ENCODE measurements at places on chromosomes 3 and 15.

- DNase-seq = no peak
Measured at GRCh38 chr15:69629631-69630161, 177.1 kb downstream of the RPLP1 start.

- DNase-seq = no peak
Measured at GRCh38 chr3:77038930-77039605, 831 bp upstream of the ROBO2 start.

DNA sequence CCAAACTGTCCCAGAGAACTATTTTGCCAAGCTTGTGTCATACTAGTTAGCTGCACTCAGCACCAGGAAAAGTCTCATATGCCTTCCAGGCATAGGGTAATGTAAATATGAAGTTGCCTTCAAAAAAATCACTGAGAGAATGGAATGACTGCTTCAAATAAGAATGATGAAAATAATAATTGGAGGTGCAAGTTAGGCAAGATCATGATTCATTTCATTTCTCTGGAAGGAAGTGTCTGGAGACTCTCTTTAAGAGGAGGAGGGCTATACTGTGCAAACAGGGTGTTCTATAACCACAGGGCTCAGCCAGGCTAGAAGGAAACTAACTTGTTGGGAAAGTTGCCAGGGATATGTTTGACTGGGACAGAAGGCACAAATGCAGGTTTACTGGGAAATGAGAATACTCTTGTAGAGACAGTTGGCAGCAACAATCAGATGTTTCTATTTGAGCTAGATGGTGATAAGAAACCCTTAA lies 4.3 kb downstream of the SIDT1 start:
- DNase-seq = no peak

DNA sequence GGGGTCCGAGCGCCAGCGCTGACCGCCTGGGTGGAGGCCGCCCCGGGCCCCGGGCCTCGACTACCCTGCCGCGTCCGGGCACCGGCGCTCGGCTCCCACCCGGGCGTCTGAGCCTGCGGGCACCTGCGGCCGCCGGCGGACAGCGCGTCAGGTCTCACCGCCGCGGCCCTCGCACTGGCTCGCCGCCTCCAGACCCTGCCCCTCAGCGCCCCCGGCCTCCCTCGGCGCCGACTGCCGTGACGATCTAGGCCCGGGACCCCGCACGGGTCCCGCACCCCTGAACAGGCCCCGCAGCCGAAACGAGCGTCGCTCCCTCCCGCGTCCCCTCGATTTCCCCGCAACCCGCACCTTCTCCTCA lies 297 bp downstream of the PRC1 start:
- no peak for DNase-seq

DNA sequence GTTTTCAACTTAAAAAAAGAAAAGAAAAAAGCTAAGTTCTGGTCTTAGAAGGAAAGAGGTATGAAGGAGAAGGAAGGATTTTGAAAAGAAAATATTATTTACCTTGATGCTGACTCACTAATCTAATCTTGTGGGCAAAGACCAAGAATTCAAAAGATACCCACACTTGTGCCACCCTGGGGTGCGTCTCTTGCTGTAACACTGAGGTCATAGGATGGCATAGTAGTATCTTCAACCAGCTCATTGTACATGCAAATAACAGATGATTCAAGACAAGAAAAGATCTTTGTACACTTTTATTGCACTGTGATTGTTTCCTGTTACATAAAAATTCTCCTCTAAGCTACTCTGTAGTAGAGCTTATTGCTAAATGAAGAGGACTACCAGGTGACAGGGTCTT lies 17.3 kb downstream of the PLS1 start:
- DNase-seq = no peak

DNA sequence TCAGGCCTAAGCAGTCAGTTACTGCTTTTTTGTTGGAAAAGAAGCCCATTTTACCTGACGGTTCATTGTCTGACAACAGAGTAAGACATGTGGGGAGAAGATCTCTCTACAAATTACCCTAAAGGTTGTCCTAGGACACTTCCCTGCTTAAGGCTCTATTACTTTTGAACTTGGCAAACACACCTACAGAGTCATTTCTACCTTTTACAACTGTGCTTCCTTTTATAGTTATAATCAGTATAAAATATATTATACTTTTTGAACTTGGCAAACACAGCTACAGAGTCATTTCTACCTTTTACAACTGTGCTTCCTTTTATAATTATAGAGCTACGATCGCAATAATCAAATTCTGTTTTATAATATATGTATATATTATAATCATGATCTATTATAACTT lies 215.0 kb downstream of the TPRG1 start:
- DNase-seq = no peak

DNA sequence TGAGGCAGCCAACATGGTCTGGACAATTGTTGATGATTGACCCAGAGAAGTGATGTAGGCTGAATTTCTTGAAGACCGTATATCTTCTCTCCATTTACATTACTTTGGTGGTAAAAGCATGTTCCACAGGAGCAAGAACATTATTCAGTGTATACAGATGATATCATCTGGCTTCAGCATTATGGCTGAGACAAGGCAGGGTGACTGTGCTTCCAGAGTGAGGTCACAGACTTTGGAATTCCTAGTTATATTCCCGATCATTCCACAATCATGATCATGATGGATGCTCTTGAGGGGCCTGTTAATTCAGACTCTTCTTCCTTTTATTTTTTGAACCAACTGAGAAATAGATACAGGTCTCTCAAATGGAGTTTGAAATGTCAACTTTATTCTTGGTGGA lies 19.0 kb downstream of the PLS1 start:
- no peak for DNase-seq

DNA sequence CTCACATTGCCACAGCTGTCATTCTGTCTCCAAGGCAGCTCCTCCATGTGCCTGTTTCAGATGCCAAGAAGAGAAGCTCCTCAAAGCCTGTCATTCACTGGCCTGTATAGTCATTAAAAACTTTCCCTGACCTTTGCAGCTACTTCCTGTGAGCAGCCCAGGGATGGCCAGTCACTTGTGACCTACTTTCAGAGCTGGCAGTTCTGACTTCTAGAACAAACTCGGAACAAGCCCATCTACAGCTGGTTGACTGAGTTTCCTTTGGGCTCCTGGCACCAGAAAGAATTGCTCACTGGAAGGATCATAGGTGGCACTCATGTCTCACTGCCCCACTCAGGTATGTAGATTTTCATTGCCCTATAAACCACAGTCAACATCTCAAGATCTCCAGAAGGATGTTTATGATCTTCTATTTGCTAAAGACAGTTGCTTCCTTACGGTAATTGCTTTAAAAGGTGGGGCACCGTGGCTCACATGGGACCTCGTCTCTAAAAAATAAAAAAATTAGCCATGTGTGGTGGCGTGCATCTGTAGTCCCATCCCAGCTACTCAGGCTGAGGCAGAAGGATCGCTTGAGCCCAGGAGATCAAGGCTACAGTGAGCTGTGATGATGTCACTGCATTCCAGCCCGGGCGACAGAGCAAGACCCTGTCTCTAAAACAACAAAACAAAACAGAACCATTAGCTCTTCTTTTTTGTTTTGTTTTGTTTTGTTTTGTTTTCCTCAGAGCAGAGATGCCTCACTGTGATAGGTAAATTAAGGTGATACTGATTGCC lies 11.2 kb upstream of the ATP13A3 start:
- DNase-seq = no peak

GRCh38 chr3:156792114-156792513 lies 34.0 kb upstream of the LEKR1 start:
- no peak for DNase-seq

- no peak for DNase-seq
Measured at GRCh38 chr15:88938802-88939485, 25.8 kb upstream of the MFGE8 start.

GRCh38 chr3:16584880-16585279 lies 20.3 kb downstream of the DAZL start:
- DNase-seq = no peak

DNA sequence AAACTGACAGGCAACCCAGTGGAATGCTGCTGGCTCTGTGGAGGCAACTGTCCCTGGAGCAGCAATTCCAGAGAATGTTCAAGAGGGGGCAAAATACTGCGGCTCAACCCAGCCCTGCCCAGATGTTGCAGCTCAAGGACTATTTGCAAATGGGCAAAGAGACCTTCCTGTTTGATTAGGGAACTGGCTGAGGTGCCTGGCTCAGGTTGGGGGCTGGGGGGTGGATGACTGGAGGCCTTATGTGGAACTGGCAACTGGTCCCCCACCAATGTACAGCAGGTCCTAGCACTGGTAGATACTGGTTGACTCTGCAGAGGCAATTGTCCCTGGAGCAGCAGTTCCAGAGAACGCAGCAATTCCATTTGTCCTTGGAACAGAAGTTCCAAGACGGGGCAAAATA lies 302.5 kb downstream of the ZPLD1 start:
- DNase-seq = no peak

DNA sequence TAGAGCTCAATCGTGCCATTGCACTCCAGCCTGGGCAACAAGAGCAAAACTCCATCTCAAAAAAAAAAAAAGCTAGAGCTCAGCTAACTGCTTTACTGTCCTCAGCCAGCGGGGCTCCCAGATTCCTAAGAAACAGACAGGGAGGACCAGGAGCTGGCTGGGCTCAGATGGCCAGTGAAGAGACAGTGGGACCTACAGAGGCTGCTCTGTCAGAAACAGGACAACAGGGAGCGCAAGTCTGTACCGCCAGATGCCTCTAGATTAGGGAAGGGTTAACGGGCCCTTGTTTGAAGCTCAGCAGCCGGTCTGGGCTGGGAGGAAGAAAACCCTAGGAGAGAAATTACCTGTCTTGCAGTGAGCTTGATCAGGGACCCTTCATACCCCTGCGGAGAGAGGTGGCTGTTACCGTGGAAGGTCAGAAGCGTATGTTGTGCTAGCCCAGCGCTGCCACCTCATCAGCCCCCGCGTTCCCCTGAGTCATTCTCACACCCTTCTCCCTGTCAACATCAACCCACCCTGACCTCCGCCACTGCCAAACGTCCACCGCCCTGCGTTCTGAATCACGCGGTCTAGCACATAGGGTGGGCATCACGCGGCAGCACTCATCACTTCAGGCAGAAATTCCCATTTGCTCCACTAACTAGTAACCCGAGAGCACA lies 25.3 kb downstream of the RBPMS2 start:
- no peak for DNase-seq

- no peak for DNase-seq
Measured at GRCh38 chr15:85708402-85708941, 86.3 kb downstream of the KLHL25 start.

GRCh38 chr3:175426805-175427204 lies 567.7 kb downstream of the NAALADL2 start:
- DNase-seq = no peak

GRCh38 chr3:103968751-103969150 lies 1398.0 kb upstream of the ALCAM start:
- no peak for DNase-seq

- DNase-seq = no peak
Measured at GRCh38 chr3:65018801-65019200, 331.0 kb upstream of the ADAMTS9 start.

GRCh38 chr3:170942011-170942410 lies 33.6 kb upstream of the EIF5A2 start:
- DNase-seq = no peak

DNA sequence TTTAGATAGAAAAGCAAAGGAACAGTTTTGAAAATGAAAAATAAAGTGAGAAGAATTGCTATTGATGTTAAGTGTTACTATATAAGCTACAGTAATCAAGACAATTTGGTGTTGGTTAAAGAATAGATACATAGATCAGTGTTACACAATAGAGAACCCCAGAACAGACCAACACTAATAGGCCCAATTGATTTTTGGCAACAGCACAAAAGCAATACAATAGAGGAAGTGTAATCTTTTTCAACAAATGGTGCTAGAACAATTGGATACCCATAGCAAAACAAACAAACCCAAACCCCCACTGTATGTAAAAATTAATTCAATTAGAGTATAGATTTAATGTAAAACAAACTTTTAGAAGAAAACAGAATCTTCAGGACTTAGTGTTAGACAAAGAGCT lies 61.8 kb downstream of the ATP11B start:
- DNase-seq = no peak

- DNase-seq = no peak
Measured at GRCh38 chr3:31105438-31106077, 211.1 kb upstream of the GADL1 start.

- DNase-seq = no peak
Measured at GRCh38 chr3:112744106-112744505, 102.6 kb downstream of the CD200R1L start.

- DNase-seq = no peak
Measured at GRCh38 chr3:129211772-129212171, 28.1 kb upstream of the CNBP start.

GRCh38 chr3:42855219-42855546 lies 20.5 kb downstream of the CYP8B1 start:
- no peak for DNase-seq

DNA sequence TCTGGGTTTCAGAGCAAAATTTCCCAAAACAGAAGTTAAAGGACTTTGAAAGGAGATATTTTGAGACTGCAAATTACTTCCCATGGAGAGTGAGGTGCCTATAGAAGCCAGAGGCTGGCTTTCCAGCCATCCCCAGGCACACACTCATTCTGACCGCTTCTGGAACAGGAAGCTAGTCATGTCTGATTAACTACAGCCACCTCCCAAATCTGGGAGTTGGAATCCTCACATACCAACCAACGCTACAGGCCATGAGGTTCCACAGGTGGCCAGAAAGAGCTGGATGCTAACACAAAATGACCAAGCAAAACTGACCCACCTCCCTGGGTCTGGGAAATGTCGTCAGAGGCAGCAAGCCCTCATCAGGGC lies 87.2 kb downstream of the SNRK start:
- DNase-seq = no peak

GRCh38 chr15:42331235-42331634 lies 28.1 kb upstream of the CAPN3 start:
- no peak for DNase-seq

GRCh38 chr15:94237903-94238302 lies 6.5 kb downstream of the MCTP2 start:
- DNase-seq = no peak

DNA sequence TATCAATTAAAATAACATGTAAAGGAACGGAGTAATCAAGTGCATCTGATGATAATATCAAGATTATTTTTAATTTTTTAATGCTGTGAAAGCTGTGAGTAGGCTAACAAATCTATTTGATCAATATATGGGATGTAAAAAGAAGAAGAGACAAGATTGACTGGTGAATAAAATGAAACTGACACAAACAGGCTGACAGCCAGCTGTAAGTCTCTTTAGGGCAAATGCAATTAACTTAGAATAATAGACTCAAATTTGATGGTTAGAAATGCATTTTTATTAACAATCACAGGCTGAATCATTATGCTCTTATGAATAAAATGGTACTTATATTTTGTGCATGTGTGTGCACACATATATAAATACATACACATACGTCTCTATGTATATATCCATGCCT lies 68.0 kb downstream of the MDFIC2 start:
- DNase-seq = no peak

GRCh38 chr3:51283421-51283820 lies 101.7 kb upstream of the MANF start:
- DNase-seq = no peak

GRCh38 chr3:4731543-4732111 lies 238.5 kb downstream of the ITPR1 start:
- no peak for DNase-seq

DNA sequence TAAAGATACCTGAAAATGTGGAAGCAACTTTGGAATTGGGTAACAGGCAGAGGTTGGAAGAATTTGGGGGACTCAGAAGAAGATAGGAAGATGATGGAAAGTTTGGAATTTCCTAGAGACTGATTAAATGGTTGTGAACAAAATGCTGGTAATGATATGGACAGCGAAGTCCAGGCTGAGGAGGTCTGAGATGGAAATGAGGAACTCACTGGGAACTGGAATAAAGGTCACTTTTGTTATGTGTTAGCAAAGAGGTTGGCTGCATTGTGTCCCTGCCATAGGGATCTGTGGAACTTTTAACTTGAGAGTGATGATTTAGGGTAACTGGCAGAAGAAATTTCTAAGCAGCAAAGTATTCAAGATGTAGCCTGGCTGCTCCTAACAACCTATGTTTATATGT lies 13.0 kb downstream of the MITF start:
- no peak for DNase-seq
